ENCODE measurements at places on chromosomes 7 and 10.

- no peak for DNase-seq
These were observed 13.6 kb upstream of the FOXL3 start for GRCh38 chr7:276230-276835.

DNA sequence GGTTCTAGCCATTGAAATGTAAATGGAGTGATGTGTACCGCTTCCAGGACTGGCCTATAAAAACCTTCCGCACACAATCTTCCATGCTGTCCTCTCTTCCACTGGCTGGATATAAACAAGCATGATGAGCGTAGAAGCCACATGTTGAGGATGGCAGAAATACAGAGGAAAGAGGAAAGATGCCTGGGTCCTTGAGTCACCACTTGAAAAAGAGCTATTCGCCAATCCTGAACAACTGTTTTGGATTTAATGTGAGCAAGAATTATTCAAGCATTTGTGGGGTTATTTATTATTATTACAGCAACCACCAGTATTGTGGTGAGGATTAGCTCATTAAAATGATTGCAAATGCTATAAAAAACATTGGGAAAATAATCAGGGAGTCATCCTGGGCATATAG lies 45.8 kb upstream of the PLXNA4 start:
- no peak for DNase-seq

DNA sequence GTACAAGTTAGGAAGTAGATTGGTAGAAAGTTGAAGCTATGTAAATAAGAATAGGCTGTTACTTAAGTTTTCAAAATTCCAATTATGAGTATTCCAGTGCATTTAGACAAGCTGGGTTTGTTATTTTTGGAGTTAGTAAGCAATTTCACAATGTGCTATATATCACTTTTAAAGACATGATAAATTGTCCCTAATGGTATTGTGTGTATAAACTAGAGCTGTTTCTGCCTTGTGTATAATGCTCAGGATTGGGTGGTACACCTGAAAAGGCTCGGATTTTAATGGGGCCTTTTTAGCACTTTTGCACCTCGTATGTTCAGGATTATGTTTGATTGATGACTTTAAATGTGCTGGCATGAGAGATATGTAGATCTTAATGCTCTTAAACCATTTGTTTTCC lies 175.8 kb downstream of the VTI1A start:
- no peak for DNase-seq

GRCh38 chr10:25222085-25222660 lies 47.4 kb downstream of the GPR158 start:
- no peak for DNase-seq

GRCh38 chr10:103941801-103942200 lies 23.8 kb upstream of the STN1 start:
- no peak for DNase-seq

DNA sequence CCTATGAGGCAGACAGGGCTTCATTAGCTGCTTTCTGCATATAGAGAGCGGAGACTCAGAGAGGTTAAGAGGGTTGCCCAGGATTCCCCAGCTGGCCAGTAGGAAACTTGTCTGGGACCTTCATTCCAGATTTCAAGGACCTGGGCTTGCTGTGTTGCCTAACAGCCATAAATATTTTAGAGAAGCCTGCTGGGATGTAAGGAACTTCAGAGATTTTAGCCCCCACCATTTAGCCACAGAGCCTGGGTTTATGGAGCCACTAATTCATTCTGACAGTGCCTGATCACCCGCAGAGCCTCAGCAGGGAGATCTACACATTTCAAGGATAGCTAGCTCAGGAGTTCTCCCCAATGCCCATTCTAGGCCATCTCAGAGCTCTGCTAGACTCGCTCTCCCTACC lies 56.6 kb upstream of the TRUB1 start:
- DNase-seq, result no peak

DNA sequence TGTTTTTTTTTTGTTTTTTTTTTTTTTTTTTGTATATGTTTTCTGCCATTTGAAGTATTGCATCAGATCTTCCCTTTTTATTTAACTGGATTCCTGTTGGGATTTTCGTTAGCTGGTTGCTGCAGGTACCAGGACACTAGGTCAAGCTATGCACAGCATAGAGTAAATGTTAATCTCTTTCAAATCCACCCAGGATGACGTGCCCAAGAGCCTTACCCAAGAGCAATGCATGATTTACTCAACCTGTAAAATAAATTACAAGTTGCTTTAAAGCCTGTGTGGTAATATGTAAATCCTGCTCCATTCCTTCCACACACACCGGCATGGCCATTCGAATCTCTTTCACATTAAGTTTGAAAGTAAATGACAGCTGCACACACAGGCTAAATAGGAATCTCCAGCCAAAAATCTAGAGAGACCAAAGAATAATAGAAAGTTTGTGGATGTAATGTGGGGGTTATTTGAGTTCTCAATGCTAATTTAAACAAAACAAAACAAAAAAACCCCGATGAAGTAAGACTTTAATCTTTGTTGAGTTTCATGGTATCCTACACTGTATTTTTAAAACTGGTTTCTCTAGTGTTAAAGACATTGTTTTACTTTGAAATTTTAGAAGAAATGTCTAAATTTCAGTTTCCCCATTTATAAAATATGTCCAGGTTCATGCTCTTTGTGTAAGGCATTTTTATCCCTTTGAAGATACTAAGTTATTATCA lies 167.9 kb downstream of the FRMD4A start:
- no peak for DNase-seq

GRCh38 chr7:35694161-35694783 lies 663 bp downstream of the HERPUD2 start:
- DNase-seq, result no peak

- DNase-seq, result no peak
These were observed 108.9 kb downstream of the ITGB8 start for GRCh38 chr7:20439416-20440185.

DNA sequence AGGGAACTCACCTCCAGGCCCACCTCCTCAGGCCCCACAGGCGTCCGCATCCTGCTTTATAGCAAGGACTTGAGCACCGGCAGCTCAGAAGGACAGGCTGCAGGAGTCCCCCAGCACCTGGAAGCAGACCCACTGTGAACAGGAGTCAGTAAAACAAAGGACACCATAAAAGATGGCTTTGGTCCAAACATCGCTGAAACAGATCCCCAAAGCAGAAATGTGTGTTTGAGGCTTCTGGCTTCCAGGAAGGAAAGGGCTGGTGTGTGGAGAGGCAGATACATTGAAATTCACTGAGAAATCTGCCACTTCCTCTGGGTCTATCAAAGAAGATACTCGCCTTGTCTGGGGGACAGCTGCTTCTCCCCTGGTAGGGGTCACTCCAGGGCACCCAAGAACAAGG lies 286.2 kb downstream of the PLXNA4 start:
- DNase-seq, result no peak

Measured in cerebellar nuclear complex (tissue), 1 donor.